ENCODE measurements at places on chromosomes 2 and 18.

- ATAC-seq, result no peak
These were observed 7.6 kb downstream of the CTIF start for GRCh38 chr18:48546396-48546795.

DNA sequence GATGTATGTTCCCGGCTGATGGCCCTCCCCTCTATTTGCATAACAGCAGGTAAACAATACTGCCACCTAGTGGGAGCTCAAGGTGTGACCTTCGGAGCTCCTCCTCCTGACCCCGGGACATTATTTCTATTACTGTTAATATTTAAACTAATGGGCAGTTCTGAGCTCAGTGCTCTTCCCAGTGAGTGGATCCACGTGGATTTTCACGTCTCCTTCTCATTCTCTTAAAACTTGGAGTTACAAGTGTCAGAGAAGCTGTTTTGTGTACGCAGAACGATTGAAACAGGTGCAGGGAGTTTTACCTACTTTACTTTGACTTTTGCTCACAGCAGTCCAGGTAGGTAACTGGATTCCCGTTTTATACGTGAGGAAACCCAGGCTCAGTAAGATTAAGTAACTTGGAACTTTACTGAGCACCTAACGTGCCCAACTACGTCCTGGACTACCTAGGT lies 127.3 kb downstream of the PRKCE start:
- ATAC-seq, result peak; percentile 77

DNA sequence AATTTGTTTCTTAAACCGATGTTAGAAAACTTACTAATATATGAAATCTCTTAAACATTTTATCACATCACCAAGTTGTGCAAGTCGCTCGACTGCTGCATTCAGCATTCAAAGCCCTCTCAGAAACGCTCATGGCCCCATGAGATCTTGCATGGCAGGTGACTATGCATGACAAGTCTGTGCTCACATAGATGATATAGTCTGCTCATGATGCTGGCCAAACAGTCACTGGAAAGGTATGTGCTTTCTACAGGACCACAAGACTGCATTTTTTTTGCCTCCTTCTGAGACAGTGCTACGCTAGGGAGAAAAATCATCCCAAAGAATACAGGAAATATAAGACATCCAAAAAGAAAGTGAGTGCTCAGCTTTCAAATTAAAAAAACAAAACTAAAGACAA lies 98.3 kb upstream of the ZBTB14 start:
- ATAC-seq, result no peak

- ATAC-seq, result peak; percentile 68
These were observed at the start of gene MYO3B for GRCh38 chr2:170177950-170178781. TSS of gene MYO3B (plus strand) at chr2:170178147. CDS start at chr2:170178288, 141 bp downstream.

GRCh38 chr2:70552501-70553333 lies 909 bp downstream of the TGFA start:
- no peak for ATAC-seq

DNA sequence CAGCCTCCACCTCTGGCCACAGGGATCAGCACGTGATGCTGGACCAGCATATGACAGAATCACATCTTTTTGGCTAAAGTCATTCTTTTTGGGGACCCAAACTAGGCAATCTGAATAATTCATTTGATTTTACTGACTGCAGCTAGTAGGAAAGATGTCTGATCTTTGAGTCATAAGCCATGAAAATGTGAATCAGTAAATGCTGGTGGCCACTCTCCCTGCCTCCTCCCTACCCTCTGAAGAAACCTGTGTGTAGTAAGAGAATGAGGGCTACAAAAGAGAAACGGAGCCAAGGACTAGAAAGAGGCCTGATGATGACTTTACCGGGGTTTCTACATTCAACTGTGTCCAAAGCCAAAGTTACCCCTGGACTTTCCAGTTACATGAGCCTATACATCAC lies 10.1 kb upstream of the LRPPRC start:
- ATAC-seq, result no peak

DNA sequence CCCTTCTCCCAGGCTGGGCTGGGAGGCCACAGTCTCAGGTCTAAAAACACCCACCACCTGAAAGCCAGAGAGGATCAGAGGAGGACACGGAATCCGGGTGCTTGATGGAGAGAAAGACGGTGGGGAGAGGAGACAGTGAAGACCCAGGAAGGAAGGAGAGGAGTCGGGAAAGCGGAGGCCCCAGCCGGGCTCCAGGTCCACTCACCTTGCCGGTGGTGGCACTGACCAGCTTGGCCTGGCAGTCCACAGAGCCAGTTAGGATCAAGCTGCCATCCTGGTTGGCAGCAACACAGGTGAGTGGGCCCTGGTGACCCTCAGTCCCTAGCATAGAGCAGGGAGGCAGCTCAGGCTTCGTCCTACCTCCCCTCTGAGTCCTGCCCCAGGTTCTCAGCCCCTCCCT lies 4.3 kb downstream of the AAMP start:
- ATAC-seq, result no peak

DNA sequence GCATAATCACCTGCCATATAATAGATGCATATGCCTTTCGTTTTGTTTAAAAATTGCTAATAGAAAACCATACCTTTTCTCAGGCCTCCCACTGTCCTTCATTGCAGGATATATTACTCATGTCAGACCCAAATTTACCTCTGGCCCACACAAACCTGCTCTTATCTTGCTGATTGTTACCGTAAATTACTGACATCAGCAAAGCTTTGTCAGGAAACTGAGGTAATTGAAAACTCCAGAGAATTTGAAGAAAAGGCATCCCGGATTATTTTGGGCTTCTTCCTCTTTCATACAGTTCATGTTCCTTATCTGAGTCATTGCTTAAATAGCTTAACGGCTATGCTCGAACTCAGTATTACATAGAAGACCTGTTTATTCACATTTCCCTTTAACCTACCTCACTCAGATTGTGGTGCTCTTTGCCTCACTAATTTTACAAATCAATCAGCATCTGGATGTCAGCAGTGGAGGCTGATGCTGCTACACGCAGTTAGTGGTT lies 145.7 kb downstream of the ZEB2 start:
- ATAC-seq, result no peak

GRCh38 chr18:39105104-39105503 lies 1539.5 kb upstream of the CELF4 start:
- no peak for ATAC-seq

GRCh38 chr2:86216575-86217555 lies 17.6 kb downstream of the MRPL35 start:
- ATAC-seq, result no peak

DNA sequence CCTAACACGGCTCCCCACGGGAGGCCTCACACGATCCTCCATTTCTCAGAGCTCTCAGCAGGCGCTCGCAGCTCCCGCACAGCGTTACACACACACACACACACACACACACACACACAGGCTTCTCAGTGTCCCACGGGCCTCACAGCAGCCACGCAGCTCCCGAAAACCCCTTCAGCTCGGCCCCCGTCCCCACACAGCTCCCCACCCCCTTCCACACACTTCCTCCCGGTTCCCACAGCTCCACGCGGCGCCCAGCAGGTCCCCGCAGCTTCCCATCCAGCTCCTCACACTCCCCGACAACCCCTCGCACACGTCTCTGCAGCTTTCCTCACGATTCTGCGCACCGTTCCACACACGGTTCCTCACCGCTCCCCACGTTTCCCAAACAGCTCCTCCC lies 41.6 kb downstream of the KIF1A start:
- ATAC-seq, result no peak

DNA sequence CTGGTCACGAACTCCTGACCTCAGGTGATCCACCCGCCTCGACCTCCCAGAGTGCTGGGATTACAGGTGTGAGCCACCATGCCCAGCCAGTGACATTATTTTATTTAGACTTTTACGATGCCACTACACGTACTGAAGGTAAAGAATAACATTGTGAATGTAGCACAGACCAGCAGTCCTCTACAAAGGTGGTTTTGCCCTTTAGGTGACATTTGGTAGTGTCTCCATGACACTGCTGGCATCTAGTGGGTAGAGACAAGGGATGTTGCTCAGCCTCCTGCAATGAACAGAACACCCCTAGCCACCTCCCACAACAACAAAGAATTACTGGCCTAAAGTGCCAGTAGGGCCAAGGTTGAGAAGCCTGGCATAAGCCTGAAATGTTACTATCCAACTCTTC lies 69.5 kb downstream of the MYOM1 start:
- ATAC-seq, result no peak

GRCh38 chr2:675982-676646 lies 1.1 kb downstream of the TMEM18 start:
- ATAC-seq, result peak; percentile 12

DNA sequence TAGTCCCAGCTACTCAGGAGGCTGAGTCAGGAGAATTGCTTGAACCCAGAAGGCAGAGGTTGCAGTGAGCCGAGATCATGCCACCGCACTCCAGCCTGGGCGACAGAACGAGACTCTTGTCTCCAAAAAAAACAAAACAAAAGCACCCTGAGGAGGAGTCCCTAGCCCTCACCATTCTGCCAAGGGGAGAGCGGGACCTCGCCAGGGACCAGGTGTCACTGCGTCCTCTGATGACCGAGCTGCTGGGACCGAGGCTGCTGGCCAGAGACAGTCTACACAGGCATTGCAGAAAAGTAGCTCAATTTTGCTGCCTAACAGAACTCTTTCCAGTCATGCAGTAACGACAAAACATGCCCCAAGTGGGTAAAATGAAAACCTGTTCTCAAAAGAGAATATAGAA lies 18.4 kb downstream of the NCK2 start:
- ATAC-seq, result no peak

GRCh38 chr2:64288321-64289193 lies 144.3 kb upstream of the PELI1 start:
- no peak for ATAC-seq

- ATAC-seq, result no peak
These were observed 161.8 kb downstream of the SOCS6 start for GRCh38 chr18:70450426-70451253.

DNA sequence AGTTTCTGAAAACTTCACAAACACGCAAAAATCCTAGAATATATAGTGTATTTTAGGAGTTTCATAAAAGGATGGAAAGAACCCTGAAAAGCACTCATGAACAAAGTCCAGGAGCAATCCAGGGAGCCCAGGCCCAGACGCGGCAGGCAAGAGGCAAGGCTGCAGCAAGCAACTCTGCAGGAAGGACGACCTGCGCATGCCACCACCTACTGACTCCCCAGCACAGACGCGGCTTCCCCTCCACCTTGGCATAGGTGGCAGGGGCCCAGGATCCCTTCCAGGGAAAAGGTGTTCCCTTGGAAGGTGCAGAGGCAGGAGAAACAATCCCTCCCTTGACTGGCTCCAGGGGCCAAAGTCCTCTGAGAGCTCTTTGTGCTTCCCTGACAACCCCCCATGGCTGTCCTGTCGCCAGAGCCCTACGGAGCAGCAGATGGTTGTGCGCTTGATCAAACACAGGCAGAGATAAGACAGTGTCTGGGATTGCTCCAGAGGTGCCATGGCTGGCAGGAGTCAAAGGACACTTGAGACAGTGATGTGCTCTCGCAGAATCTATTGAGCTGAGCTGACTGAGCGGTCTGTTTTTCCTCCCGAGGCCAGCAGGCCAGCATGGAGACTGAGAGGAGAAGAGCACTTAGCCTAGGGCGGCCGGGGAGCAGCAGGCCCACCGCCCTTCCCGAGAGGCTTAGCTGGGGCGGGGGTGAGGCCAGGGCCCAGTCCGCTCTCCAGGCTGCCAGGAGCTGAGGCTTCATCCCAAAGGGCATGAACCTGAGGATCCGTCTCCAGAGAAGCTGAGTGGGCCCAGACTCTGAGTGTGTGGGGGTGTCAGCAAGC lies 10.8 kb upstream of the AMER3 start:
- no peak for ATAC-seq

- ATAC-seq, result no peak
These were observed 564.7 kb downstream of the TNS1 start for GRCh38 chr2:217438136-217438535.

DNA sequence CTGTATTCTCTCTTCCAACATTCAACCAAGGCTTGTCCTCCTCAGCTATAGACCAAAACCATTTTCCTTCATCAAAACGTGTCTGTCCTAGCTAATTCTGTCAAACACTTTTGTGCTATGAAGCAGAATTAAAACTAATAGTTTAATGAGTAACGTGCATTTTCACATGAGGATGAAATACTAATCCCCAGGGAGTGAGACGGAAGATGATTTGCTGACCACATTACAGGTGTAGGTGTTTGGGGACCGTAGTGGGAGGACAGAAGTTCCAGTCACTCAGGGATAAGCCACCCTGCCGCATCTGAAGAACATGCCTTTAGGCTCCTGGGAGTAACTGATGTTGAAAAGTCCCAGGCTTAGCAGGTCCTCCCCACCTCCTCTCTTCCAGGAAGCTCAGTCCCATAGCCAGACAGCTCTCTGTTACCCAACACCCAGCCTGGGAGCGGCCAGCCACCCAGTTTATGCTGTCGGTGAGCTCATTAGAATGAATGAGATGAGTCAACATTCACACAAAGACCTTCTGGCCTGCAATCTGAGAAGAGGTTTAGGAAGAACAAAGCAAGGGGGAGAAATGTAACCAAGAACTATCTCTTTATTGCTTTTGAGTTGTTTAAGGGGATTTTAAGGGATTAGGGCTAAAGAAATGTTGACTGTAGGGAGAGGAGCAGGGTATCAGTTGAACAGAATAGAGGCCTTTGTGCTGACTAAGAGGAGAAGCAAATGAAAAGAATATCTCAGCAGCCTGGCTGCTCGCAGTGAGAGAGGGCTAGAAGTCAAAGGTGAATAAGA lies 122.5 kb downstream of the FOXI3 start:
- ATAC-seq, result no peak

DNA sequence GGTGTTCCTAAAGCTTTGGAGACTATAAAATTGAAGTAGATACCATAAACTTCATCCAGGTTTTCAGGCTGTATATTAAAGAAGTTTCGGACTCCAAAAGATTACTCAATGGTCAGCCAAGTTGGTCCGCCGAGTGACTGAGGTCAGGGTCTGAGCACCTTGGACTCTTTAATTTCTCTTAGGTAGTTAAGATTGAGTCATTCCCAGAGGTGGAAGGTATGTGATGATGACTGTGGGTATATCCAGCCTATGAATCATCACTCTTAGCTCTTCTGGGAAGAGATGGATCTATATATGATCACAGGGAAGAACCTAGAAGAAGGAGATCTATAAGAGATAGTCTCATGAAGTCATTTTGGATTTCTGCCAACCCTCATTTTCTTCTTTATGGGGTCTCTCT lies 3.3 kb downstream of the ITGA6 start:
- no peak for ATAC-seq

- no peak for ATAC-seq
These were observed 42.4 kb downstream of the IL1RL2 start for GRCh38 chr2:102229141-102229769.

DNA sequence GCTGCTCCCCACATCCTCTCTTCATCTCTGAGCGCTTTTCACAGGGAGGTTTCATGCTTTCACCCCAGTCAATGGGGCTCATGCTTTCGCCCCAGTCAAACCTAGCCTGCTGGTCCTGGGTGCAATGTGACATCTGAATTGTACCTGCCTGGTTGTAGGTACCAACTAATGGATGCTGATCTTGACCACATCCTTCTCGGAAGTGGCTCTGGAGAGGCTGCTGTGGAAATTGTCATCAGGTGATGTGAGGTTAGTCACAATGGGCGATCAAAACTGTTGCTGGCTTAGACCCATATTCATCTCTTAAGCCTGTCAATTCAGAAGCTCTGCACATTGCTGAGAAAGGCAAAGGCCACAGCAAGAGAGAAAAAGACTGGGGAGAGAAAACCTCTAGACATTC lies 32.7 kb upstream of the ALKAL2 start:
- no peak for ATAC-seq

Measured in activated CD4-positive, CD25-positive, alpha-beta regulatory T cell treated with anti-CD3 and anti-CD28 coated beads, Interleukin-2, amount 50 U/mL, for 24 hours (primary cell).